Fibroblast of skin of right quadriceps (primary cell): ENCODE measurements at places on chromosomes 12 and 14.

- DNase-seq: no peak
Measured at GRCh38 chr12:3747543-3747942, 5.4 kb downstream of the CRACR2A start.

GRCh38 chr14:49051328-49052060 is 534.7 kb downstream of the RPS29 start:
- DNase-seq: peak; percentile 82

GRCh38 chr12:10901427-10901826 is 7.9 kb downstream of the TAS2R13 start:
- no peak for DNase-seq

- DNase-seq: no peak
Measured at GRCh38 chr12:67630373-67631088, 18.0 kb upstream of the DYRK2 start.
